ENCODE measurements at places on chromosomes 6 and 20.

DNA sequence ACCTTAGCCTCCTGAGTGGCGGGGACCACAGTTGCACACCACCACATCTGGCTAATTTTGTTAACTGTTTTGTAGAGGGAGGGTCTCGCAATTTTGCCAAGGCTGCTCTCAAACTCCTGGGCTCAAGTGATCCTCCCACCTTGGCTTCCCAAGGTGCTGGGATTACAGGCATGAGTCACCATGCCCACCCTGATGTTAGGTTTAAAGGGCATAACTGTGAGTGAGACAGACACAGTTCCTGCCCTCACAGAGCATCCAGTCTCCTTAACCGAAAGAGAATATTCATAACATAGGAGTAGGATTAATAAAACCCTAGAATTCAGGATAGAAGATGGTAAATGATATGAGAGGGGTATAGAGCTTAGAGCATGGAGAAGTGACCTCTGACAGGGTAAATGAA, 3.1 kb upstream of the SPATA2 start:
- no peak for DNase-seq

- no peak for DNase-seq
These were observed 329.1 kb downstream of the TFAP2B start for GRCh38 chr6:51147756-51148155.

- no peak for DNase-seq
These were observed 155.9 kb downstream of the SLC24A3 start for GRCh38 chr20:19368351-19368750.

DNA sequence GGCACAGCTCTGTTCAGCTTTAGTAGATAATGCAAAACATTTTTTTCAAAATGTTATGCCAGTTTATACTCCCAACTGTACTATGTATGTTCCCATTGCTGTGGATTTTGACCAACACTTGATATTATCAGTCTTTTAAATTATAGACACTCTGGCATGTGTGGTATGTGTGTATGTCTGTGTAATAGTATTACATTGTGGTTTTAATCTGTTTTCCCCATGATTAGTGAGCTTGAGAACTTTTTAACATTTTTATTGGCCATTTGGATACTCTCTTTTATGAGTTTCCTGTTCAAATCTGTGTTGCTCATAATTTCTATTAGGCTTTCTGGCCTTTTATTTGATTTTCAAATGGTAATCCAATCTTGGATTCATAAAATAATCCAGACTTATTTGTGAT, 69.2 kb upstream of the TXNDC5 start:
- no peak for DNase-seq

DNA sequence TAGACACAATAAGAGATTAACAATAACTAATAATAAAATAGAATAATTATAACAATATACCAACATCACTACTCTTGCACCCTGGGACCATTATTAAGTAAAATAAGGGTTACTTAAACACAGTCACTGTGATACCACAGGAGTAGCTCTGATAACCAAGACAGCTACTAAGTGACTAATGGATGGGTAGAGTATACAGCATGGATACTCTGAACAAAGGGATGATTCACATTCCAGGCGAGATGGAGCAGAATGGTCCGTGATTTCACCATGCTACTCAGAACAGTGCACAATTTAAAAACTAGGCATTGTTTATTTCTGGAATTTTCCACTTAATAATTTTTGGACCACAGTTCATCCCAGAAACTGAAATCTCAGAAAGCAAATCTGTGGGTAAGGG, 80.0 kb upstream of the FUT9 start:
- no peak for DNase-seq

DNA sequence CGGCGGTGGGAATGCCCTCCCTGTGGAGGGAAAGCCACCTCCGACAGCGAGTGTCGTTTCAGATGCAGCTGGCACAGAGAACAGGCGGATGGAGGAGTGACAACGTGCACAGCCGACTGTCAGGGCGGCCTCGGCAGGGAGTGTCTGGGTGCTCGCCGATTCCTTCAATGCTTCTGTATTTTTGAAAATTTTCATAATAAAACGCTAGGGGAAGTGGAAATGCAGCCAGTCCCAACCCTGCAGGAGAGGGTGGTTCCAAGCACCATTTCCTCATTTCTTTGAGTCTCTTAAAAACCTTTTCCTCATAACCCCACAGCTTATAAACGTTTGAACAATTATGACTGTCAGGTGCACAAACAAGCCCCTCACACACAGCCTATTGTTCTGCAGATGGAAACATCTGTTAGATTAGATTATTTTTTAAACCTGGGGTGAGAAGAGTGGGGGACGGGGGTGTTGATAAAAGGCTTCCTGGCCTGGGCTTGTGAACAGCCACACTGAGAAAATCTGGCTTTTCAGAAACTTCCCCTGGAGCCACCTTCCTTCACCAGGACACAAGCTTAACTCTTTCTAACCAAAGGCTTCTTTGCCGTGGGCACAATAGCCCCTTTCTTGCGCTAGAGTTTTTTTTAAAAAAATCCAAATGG, 228.9 kb downstream of the ANKRD60 start:
- DNase-seq, result peak; percentile 40

- DNase-seq, result no peak
These were observed 170.6 kb downstream of the CARMIL1 start for GRCh38 chr6:25449774-25450173.
